ENCODE measurements at places on chromosomes 7 and 10. TPM values are rescaled to one million over a fixed set of nuclear protein-coding genes. Genes with fewer than 3 reads are reported as not detected.

CADPS2 gene
- 2.3 TPM for total RNA-seq

MOGAT3 gene
- total RNA-seq, result not detected

SFTPA2 gene
- total RNA-seq, result 0.11 TPM

SPDYE2 gene
- not detected for total RNA-seq

GDF2 gene
- not detected for total RNA-seq

MYOF gene
- total RNA-seq, result 56.0 TPM
